Foreskin keratinocyte (primary cell): ENCODE measurements at places on chromosomes 16 and 17. TPM values are rescaled to one million over a fixed set of nuclear protein-coding genes. Genes with fewer than 3 reads are reported as not detected.
A peak's percentile ranks its signal among the peaks of the same experiment; 100 is the strongest.

DNA sequence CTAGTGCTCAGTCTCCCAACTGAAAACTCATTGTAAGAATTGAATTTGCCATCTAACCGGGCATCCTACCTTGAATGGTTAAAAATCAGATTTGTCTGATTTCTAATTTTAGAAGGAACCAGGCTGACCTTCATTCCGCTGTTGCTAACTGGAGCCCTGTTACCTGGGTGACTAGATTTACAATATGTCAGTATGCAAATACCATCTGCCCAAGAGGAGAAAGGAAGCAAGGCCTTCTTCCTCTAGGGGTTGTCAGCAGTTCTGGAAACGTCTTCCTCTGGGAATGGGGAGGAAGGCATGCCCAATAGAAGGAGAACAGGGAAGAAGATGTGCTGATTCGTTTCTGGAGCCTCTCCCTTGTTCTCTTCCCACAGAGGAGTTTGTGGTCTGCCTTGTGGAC lies 137.9 kb downstream of the PITPNC1 start:
- no peak for DNase-seq

The SOST gene
- polyA plus RNA-seq, result 0.03 TPM in 1 of 2 replicates, not detected in the other

GRCh38 chr17:10661437-10661836 lies 4.3 kb upstream of the MYH3 start:
- no peak for DNase-seq

- no peak for DNase-seq
Observed at GRCh38 chr16:58421059-58421458, 28.8 kb downstream of the GINS3 start.

DNA sequence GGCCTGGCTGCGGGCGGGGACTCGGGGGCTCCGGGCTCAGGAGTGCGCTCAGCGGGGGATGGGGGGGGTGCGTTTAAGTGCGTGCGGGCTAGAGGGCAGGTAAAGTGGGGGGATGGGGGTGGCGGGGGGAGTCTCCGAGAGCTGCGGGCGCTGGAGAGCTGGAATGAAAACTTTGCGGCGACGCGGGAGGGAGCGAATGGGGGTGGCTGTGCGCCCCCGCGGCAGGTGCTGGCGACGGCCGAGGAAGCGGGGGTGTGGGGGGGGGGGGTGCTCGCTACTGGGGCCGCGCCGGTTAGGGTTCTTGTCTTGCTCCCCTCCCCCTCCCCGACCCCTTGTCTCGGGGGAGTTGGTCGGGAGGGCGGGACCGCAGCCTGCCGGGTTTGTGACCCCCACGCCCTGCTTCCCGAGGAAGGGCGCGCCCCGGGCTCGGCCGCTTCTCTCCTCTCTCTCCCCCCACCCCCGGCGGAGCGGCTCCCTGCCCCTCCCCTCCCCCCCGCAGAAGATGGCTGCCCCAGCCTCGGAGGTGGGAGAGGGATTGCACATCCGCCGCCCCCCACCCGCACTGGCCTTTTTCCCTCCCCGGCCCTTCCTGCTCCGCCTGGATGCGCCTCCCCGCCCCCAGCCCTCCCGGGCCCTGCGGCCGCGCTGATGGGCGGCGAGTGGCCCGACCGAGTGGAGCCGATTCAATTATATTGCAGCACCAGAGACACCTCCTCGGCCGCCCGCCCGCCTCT lies 649 bp downstream of the GSE1 start:
- DNase-seq, result no peak

GRCh38 chr16:1960665-1961630 lies 1.6 kb downstream of the NDUFB10 start:
- peak; percentile 74 for DNase-seq

GRCh38 chr16:4213737-4214136 lies 28.1 kb downstream of the SRL start:
- peak; percentile 46 for DNase-seq

The OR2C1 gene
- 0.06 TPM in 1 of 2 replicates, not detected in the other for polyA plus RNA-seq

- DNase-seq, result no peak
Observed at GRCh38 chr16:84074721-84075120, 32.1 kb upstream of the SLC38A8 start.

The GALR2 gene
- polyA plus RNA-seq, result 0.06 and 0.12 TPM in 2 replicates

DNA sequence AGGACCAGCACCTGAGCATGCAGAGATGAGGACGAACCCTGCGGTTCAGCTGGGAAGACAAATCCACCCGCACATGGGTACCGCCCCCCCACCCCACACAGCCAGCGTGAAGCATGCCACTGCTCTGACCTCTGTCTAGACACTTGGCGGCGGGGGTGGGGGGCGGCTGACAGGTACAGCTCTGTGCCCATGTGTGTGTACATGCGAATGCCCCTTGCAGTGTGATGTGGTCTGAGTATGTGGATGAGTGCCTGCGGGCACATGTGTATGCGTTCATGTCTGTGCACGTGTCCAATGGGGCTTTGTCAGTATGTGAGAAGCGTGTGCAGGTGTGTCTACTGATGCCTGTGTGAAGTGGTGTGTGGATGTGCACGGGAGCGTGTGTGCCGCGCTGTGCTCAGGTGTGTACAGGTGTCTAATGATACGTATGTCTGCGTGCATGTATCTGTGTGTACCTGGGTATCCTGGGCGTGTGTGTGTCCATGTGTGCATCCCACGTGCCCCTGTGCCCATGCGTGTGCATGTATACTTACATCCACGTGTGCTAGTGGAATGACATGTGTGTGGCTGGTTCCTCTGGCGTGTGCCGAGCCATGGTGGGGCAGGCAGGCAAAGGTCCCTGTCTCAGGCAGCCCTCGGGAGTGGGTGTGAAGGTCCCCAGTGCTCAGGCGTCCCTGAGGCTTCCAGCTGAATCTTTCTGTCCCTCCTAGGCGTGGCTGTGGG lies 636 bp upstream of the RAP1GAP2 start:
- DNase-seq, result no peak

The CDC6 gene
- 31.9 and 41.0 TPM in 2 replicates for polyA plus RNA-seq

- no peak for DNase-seq
Observed at GRCh38 chr17:1271030-1271423, 783 bp downstream of the BHLHA9 start.

DNA sequence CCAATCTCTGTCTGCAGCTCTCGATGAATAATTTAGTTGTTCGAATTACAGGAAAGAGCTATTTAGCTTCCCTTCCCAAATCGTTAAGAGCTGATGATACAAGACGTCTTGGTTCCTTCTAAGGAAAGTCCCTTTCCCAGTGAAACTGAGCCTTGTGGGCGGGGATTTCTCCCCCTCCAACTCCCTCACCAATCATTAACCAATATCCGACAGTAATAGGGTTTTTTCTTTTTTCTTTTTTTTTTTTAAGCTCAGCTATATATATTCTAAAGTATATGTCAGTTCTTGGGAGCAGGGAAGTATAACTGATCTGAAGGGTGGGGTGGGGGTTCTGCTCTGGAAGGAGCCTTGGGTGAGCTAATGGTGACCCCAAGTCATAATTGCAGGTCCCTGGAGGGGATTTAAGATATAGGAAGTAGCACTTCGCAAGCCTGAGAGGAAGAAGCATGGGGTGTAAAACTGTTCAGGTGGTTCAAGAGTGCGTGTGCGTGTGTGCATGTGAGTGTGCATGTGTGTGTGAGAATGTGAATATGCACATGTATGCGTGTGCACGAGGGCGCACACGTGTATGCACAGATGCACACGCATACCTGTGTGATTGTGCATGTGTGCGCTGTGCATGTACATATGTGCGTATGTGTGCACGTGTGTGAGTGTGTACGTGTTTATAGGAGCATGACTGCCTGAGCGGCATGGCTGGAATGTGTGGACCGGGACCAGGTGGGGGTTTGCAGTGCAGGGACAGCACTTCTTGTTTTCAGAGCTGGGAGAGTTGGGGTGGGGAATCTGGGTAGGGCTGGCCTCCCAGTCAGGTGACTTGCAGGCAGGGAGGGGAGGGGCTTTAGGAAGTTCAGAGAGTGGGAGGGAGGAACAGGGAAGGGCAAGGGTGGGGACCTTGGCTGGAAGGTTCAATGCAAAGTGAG lies 42.7 kb downstream of the SOCS3 start:
- no peak for DNase-seq

The CHST5 gene
- polyA plus RNA-seq, result 0.04 TPM in 1 of 2 replicates, not detected in the other

DNA sequence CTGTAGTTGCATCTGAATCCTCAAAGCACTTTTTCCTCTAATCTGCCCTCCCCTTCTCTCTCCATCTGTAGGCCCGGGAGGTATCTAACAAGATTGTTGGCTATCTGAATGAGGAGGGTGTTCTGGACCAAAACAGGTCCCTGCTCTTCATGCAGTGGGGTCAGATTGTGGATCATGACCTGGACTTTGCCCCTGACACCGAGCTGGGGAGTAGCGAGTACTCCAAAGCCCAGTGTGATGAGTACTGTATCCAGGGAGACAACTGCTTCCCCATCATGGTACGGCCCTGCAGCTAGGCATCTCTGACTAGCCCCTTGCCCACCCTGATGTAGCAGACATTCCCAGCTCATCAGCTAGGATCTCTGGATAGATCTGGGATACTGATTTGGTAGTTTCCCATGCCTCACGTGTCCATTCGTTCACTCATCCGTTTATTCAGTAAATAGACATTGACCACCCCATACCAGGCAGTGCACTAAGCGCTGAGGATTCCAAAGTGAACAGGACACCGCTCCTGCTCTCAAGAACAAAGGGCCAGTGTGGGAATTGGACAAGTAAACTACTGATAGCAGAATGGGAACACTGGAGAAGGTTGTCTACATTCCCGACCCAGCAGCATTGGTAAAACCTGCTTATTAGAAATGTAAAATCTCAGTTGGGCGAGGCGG lies 12.1 kb downstream of the LPO start:
- no peak for DNase-seq

The HSPB9 gene
- not detected in 2 replicates for polyA plus RNA-seq
